ENCODE measurements at places on chromosomes 1 and 21.

- DNase-seq = no peak
Measured at GRCh38 chr1:14930247-14930965, 223.1 kb upstream of the TMEM51 start.

DNA sequence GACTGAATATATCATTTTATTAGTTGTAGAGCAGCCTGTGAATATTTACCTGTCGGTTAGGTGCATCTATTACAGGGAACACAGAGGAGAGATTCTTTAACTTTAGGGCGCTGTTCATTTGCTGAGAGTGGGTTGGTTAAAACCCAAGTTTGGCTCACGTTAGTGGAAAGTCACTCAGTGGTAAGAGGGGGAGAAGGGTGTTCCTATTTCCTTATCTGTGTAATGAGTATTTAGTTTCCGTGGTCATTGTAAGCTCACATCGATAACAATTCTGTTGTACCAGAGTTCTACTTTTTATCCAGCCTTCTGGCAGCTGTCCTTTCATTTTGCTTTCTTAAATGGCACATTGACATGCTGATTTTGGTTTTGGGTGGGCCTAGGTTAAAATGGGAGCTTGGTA is 773.2 kb upstream of the ADAMTS5 start:
- DNase-seq = no peak

DNA sequence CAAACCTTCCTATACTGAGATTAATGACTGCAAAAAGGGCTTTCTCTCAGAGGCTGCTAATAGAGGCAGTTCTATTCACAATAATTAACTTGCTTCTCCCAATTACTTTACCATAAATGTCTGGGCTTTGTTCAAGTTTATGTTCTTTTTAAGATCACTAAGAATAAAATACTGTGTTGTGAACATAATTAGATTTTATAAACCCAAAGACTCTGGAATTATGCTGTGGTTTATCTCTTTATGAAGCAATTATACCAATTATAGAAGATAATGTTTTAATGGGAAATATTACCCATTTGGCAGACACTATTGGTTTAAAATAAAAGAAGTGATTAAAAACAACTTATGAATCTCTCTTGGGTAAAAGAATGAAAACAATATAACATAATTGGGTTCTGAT is 43.5 kb upstream of the IL12RB2 start:
- no peak for DNase-seq

DNA sequence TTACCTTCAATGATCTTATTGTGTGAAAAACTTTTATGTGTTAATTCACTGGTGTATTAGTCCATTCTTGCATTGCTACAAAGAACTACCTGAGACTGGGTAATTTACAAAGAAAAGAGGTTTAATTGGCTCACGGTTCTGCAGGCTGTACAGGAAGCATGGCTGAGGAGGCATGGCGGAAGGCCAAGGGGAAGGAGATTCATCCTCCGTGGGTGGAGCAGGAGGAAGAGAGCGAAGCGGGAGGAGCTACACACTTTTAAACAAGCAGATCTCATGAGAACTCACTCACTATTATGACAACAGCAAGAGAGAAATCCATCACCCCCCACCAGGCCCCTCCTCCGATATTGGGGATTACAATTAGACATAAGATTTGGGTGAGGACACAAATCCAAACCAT is 44.2 kb upstream of the RGS7 start:
- no peak for DNase-seq

DNA sequence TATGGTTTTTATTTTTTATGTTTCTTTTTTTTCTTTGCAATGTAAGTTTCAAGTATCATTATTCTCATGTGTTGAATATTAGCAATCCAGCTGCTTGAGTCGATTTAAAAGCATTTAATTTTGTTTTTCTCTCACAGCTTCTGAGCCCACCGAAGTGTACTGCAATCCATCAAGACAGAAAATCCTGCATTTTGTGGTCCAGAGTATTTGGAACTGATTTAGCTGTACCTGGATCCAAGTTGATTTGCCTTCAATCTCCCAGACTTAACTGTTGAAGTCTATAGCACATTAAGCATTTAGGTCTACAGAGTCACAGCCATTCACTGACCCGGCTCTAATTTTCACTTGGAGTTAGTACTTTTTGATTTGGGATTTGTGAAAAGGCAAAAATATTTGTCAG is 622.9 kb upstream of the ADAMTS5 start:
- peak; percentile 70 for DNase-seq

DNA sequence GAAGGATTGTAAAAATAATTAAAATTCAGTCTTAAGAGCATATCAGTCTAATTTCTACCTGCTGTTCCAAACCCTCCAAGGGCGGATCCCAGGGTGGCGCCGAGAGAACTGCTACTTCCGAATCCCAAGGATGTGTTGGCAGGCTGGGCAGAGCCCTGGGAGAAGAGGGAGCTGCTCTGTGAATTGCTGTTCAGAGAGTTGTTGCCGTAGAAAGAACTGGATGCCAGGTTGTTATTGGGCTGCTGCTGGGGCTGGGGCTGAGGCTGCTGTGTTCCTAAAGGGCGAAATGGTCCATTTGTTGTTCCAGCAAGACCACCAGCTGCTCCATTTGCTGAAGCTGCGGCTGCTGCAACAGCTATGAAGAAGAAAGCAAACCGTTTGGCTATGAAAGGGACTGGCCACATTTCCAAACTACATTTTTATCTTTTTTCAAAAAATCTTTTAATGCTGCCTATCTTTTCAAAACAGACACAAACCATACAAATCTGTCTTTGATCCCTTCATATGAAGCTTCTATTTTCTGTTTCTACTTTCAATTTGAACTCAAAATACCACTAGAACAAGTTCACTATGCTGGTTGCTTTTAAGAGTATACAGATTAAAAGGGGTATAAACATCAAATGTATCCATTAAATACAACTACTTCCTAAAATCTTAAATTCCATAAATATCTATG is 57.5 kb upstream of the SDC3 start:
- no peak for DNase-seq

- DNase-seq = no peak
Measured at GRCh38 chr21:44529503-44530125, 10.4 kb downstream of the KRTAP10-1 start.

Measured in muscle of arm (tissue), 14 donors.